ENCODE measurements at places on chromosomes 5 and 9.
A peak's percentile ranks its signal among the peaks of the same experiment; 100 is the strongest.

DNA sequence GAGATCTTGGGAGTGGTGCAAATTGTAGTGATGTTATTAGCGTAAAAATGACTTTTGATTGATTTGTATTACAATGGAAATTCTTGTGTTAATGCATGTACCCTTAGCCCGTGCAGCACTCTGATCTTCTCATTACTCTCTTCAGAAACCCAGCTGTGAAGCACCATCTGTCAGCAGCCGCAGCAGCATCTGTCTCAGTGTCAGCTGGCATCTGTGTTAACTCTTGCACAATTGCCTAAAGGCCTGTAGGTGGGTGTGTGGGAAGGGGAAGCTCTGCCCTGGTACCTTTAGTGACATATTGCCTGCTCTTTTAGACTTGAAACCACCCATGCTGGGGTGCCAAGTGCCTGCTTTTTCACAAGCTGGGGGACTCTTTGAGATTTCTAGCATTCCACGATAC lies 101.3 kb downstream of the FBXL7 start:
- DNase-seq, result no peak

- no peak for DNase-seq
These were observed 216.8 kb upstream of the RGMB start for GRCh38 chr5:98556712-98557111.

DNA sequence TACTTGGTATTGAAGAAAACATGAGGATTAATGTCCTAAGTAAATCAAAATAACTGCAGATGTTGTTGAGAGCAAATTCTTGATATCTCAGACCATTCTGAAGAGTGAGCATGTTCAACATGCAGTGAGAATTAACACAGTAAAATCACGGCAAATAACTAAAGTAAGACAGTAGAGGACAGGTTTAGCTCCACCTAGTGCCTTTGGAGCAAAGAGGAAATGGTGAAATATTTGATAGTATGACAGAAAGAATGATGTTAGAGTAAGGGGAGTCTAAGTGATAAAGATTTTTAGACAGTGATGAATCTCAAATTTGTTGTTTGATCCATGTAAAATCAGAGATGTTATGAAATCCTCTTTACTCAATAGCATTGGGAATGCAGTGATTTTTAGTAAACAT lies 424.2 kb downstream of the TMEM161B start:
- no peak for DNase-seq

DNA sequence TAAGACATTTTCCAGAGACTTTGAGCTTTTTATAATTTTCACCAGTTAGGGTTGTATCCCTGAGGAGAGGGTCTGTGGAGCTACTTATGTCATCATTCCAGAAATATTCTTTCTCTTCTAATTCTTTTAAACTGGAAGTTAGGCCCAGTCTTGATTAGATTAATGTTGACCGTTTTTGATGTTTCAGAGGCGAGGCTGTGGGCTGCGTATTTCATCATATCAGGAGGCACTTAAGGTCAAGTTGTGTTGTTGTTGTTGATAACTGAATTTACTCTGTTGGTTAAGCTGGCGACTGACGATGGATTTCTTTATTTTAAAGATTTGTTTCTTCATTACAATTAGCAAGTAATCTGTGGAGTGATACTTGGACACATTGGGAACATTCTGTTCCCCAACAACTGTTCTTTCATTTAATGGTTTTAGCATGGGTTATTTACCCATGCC lies 20.1 kb downstream of the IPO11 start:
- no peak for DNase-seq

- no peak for DNase-seq
These were observed 55.3 kb downstream of the DAP start for GRCh38 chr5:10705747-10706146.

DNA sequence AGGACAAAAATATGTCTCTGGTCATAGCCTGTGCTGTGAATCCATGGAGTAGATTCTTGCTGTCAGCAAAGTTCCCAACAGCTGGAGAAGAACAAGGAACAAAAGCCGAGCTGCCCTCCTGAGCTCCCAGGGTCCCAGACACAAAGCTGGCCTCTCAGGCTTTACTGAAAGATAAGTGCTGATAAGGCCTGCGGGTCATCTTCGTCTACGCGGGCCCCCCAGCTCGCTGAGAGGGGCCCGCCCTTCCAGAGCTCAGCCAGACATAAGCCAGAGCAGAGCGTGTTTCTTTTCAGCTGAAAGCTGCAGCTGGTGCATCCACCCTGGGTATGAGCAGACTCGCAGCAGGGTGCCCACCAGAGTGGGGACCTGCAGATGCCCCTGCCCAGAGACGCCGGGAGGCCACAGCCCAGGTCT lies 84.7 kb downstream of the HSD17B3 start:
- DNase-seq, result no peak

DNA sequence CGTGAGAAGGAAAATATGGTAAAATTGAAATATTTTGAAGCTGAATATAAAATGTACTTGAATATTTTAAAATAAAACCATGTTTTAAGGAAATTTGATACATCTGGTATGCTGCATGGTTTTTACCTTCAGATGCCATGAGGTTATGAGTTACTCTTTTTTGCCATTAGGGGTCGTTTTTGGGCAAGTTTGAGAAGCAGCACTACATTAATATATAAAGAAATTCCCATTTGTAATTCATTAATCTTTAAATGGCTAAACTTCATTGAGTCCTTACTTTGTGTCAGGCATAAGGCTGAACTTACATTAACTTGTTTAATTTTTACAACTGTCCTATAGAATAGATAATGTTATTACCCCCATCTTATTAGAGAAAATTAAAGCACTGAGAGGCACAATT lies 152.3 kb downstream of the KDM4C start:
- DNase-seq, result peak; percentile 9

- DNase-seq, result peak; percentile 77
These were observed 1.3 kb downstream of the MOB3B start for GRCh38 chr9:27528076-27528885.

DNA sequence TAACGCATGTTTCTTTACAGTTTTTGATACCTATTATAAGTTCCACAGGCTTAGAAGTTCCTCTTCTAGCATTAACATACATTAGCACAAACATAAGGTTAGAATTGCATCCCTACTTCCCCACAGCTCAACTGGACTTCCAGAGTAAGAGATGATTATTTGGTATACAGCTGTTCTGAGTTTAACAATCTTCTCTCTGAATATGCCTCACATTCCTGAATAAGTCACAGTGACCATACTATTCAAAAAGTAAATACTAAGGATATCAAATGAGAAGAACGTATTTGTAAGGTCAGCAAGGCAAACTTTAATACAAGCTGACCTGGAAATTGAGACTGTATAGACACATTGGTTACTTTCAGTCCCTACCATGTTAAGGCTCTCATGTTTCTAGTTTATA lies 21.3 kb downstream of the NR6A1 start:
- DNase-seq, result no peak

DNA sequence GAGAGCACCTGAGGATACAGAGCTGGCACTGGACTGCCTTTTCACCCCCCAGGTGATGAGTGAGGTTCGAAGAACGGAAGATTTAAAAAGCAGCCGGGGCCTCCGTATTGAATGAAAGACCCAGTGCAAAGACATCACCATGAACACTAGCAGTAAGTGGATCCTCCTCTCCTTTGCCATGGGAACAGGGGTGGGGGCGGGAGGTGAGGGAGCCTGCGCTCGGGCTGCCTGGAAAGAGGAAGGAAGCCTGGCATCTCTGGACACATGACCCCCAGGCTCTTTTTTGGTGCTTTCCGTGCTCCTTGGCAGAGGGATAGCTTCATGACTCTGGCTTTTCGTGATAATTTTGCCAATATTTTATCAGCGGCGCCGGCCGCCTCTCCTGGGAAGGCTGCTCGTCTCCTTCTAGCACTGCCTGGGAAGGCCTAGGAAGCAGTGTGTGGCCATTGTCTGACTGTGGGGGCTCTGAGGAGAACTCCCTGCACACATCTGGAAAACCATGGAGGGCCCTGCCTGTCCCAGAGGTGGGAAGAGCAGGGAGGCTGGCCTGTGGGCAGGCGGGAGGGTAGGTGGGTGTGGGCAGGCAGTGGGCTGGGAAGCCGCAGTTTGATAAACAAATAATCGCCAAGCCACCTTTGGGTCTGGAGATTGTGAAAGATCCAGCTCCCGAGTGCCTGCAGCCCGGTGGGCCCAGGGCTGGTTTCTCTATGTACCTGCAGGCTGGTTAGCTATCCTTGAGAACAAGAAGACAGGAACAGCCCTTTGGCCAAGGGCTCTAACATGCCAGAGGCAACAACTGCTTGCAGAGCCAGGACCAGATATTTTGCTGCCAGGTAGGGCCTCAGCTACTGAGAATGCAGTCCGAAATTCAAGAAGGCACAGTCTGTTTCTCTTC lies 911 bp downstream of the ABLIM3 start:
- no peak for DNase-seq

DNA sequence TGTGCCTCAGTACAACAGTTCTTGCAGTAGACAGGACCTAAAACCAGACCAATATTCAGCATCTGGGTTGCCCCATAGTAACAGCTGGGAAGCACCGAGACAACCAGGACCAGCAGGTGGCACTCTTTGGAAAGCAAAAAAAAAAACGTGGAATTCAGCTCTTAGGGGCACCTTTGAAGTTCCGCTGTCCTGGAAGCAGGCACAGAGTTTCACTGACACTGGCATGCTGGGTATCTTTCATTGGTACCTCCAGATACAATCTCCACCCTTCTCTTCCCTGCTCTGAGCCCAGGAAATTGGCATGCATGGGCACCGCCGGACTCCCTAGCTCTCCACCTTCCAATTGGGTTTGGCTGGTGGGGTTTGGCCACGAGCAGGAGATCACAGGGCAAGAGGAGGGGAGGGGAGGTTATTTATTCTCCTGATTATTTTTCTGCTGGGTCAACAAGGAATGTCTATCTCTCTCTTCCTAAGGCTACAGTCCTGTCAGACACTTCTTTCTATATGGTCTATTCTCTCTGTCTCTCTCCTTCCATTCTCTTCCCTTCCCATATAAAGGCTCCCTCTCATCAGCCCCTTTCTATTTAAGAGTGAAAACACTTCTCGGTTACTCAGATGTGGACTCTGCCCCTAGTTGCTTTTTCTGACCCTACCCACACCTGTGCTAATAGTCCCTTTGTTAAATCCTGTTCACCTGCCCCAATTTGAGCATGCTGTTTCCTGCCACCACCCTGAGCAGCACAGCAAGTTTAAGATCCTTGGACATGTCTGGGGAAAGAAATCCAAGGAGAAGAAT lies 1.9 kb upstream of the IDNK start:
- peak; percentile 70 for DNase-seq

DNA sequence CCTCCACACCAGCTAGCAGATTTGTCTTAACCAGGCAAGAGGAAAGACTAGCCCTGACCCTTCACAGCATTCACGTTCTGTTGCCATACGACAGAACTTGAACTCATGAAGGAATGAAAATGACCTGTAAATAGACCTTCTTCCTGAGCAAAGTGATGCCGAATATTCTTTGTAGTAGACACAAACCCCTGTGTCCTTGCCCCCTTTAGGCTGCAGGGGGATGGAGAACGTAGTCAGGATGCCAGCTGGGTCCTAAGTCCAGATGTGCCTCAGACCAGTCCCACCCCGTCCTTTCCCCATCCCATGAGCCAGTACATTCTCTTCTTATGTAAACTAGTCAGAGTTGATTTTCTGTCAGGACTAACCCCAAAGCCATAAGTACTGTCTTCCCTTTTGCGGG lies 104.2 kb upstream of the SAP30L start:
- no peak for DNase-seq

GRCh38 chr9:33637881-33638280 lies 113.8 kb downstream of the ANKRD18B start:
- no peak for DNase-seq

DNA sequence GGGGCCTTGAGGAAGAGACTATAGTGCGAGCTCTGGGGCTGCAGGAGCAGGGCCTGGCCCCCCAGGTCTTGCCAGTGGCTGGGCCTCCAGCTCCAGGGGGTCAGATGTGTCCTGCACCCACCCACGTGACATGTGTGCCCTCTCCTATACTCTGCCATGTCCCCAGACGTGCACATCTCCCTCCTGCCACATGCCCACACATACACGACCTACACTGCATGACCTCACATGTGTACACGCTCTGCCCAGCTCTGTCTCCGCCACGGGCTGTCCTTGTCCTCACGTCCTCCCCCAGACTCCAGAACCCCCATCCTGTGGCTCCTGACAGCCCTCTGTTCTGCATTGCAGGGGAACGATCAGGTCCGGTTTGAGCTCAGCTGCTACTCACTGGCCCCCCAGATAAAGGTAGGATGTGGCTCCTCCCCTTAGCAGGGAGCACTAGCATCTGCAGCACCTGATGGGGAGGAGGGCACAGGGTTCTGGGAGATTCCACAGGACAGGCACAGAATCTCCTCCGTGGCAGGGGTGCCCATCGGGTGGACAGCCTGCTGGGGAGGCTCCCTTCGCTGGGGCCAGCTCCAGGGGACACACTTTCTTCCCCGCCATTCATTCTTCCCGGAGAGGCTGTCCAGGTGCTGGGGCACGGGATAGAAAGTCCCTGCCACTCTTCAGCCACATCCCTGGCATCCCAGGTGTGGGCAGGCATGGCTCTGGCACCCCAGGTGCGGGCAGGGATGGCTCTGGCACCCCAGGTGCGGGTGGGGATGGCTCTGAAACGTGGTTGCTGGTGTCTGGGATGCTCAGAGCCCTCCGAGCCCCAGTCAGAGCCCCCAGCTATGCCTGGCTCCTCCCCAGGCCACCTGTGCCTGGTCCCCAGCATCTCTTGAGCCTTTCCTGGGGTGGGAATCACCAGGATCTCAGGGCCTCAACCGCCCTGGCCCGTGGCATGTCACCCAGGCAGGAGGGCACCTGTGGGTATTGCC lies 19.3 kb downstream of the ASS1 start:
- DNase-seq, result no peak

DNA sequence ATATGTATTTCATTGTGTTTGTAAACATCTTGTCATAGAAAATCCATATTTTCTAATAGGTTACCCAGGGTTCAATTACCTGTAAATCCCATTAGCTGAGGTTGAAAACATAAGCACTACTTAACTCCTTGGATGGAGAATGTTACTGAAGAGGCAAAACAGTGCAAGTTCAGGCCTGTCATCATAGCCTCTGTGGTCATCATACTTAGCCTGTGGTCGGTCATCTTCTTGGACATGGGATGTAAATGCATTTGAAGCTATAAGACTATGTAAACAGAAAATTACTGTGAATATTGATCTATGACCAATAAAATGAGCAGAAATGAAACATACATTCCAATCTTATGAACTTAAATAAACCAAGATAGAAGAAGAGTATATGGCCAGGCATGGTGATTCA lies 164.7 kb downstream of the CHSY3 start:
- no peak for DNase-seq

DNA sequence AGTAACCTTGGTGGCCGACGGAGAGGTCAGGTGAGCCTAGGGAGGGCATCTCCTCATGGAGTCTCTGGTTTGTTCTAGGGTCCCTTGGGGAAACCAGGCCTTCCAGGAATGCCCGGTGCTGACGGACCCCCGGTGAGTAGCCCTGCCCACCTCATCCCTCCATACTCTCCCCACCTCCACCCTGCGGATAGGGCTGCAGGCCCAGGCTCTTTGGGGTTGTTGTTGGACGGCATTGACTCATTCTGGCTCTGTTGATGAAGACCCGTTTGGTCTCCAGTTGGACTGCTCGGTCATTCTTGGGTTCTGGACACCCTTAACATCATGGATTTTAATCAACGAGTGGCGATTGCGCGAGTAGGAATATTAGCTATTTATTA lies 112.3 kb upstream of the FCN2 start:
- DNase-seq, result no peak

- DNase-seq, result no peak
These were observed 100.0 kb upstream of the PIK3R1 start for GRCh38 chr5:68115584-68115983.

Measured in B cell (primary cell).